Activated CD4-positive, CD25-positive, alpha-beta regulatory T cell (primary cell): ENCODE measurements at places on chromosomes 1 and 21.

- DNase-seq: no peak
These were observed 11.4 kb downstream of the SMYD2 start for GRCh38 chr1:214292322-214292721.

GRCh38 chr1:220028346-220028895, 17.9 kb downstream of the EPRS1 start:
- no peak for DNase-seq

DNA sequence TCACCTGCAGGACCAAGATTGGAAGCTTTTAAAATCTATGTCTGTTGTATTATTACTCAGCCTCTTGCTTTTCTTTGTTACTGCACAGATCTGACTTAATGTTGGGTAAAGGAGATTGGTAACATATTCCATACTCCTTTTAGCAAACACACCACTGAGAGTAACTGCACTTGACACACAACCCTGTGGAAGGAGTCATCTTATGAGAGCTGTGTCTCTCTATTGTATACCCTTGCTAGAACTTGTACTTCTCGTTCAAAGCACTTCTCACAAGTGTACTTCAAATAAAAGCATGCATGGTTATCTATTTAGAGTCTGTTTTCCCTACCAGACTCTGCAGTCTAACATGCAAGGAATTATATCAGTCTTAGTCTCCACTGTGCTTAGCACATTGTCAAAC, 813.4 kb downstream of the ADGRL2 start:
- DNase-seq: no peak

- DNase-seq: no peak
These were observed 23.2 kb downstream of the AJAP1 start for GRCh38 chr1:4677608-4678007.

GRCh38 chr1:62314454-62315350, 4.5 kb downstream of the KANK4 start:
- DNase-seq: no peak

DNA sequence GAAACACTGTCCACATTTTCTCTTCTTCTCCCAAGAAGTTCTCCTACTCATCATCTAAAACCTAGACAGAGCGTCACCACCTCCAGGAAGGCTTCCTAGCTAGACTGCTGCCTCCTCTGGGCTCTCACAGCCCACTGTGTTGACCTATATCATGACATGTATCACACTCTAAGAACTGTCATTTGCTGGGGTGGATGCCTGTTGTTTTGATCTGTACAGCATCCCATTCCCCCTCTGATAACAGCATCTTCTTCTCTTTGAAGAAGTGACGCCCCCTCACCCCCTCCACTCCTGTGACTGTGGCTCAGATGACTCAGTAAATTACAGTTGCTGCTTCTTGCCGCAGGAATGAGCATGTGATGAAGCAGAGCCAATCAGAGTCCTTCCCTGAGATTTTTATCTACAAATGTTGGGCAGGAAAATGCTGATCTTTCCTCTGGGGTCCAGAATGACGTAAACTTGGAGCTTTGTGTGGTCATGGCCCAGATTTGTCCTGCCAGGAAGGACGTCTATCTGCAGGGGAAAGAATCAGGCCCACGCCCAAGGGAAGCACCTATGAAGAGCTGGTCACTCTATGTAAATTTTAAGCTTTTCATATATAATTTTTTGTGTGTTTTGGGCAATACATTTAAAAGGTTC, 28.0 kb upstream of the FOXO6 start:
- DNase-seq: no peak

DNA sequence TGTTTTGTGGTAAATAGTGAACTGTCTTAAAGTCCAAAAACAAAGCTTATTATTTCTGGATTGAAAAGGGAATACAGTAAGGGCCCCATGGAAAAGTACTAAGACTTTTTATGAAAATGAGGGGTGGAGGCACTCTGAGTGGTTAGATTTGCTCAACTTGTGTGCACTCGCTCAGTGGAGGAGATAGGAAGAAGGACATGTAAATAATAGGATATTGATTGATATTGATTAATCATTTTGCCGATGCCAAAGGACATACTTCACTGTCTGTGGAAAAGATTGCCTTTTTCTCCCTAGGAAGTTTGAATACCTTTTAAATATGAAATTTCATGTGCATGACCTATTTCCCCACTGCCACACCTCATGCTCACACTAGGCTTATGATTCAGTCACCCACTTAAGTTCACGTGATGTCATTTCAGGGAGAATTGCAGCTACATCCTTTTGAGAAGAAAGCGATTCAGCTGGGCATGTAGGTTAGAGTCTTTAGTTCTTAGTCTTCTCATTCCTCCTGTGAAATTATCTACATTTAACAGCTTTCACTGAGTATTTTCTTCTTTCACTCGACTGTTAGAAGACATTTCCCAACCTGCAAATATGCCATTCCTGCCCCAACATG, 5.0 kb downstream of the MTR start:
- DNase-seq: no peak
